ENCODE measurements at places on chromosomes 3 and 15. TPM values are rescaled to one million over a fixed set of nuclear protein-coding genes. Genes with fewer than 3 reads are reported as not detected.
A peak's percentile ranks its signal among the peaks of the same experiment; 100 is the strongest.

The CELSR3 gene
- 9.6 TPM for total RNA-seq

The LRRC49 gene
- 4.9 TPM for total RNA-seq

The TIMP4 gene
- total RNA-seq: 31.3 TPM

The LCTL gene
- 0.31 TPM for total RNA-seq

The ERC2 gene
- 1.6 TPM for total RNA-seq

The BMF gene
- total RNA-seq: 40.9 TPM

The IMPG2 gene
- 0.80 TPM for total RNA-seq

DNA sequence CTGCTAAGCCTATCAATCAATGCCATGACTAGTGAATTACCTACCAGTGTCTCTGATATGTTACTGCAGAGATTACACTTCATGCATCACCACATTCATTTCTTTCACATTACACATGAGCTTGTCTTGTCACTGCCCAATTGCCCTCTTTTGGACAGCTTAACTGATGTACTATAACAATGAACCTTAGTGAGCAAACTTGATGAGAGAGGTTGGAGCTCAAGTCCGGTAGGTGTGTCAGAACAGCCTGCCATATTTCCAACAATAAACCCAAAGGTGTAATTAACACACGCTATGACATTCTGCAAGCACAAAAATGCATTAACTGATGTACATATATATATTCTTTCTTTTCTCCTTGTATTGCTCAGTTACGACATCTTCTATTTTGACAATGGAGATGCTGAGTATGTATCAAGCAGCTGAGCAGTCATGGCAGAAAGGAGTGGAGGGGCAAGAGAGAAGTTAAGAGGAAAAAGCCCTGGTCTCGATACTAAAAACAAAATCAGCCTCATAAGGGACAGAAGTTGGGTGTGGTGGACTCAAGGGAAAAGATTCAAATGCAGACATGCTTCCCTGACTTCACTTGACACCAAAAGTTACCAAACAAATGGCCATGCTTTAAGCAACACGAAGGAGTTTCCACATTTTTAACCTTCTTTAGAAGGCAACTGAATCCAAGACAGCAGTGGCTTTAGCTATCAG is 538.2 kb downstream of the FOXP1 start:
- no peak overlapping the region for H3K4me3 ChIP-seq
- no peak for DNase-seq
- H3K27ac ChIP-seq: peak overlapping the region; percentile 73
- H3K27me3 ChIP-seq: no peaks in the 10 kb centered on the region

DNA sequence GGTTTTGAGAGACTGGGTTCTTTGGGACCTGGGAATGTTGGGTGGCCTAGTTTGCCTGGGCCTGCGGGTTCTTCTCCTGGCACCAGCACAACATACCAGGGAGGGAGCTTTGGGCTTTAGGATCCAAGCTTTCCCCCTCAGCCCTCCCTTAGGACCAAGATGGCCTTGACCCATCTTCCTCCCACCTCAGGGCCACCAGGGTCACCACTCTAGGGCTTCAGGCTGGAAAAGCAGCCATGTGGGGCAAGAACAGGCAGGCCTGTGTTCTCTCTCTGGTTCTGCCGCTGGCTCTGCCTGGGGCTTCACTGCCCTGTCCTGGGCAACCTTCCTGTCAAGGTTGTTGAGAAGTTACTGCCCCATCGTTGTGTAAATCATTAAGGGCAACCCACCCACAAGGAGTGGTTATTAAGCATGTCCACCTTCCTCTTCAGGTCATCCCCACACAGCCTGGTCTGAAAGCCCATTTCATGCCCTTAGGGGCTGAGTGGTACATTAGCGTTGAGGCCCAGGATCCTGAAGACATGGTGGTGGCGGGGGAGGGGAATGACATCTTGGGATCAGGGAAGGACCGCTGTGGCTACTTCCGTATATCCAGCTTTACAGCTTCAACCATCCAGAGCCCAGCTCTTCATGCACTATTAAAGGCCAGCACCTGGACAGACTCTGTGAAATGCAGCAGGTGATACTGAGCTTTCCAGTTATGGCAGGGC is 652 bp downstream of the DUOX1 start:
- no peak overlapping the region for H3K4me3 ChIP-seq
- H3K36me3 ChIP-seq: peaks cover 1% of the 10 kb centered on the region
- no peak for DNase-seq
- H3K27ac ChIP-seq: no peak overlapping the region
- peaks cover 66% of the 10 kb centered on the region for H3K27me3 ChIP-seq

- peaks cover 24% of the 10 kb centered on the region for H3K27me3 ChIP-seq
- H3K36me3 ChIP-seq: no peaks in the 10 kb centered on the region
- no peak overlapping the region for H3K27ac ChIP-seq
- no peak for DNase-seq
- H3K4me3 ChIP-seq: no peak overlapping the region
Measured at GRCh38 chr15:43950531-43950930, 123.7 kb downstream of the WDR76 start.

DNA sequence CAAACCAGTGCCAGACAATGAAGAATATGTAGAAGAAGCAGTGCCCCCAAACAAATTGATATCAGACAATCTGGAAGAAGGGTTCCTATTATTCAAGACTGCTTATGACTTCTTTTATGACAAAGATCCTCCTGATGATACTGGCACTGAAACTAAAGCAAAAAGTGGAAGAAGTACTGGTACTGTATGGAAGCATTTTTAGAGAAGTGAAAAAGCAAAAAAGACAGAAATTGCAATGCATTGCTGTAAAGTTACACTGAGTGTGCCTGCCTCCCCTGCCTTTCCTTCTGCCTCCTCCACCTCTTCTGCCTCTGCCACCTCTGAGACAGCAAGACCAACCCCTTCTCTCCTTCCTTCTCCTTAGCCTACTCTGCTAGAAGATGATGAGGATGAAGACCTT is 167.6 kb downstream of the PLCL2 start:
- no peak for DNase-seq
- H3K27me3 ChIP-seq: no peaks in the 10 kb centered on the region
- no peak overlapping the region for H3K27ac ChIP-seq
- no peak overlapping the region for H3K4me3 ChIP-seq

GRCh38 chr15:60090747-60091146 is 86.6 kb downstream of the FOXB1 start:
- H3K36me3 ChIP-seq: no peaks in the 10 kb centered on the region
- H3K27me3 ChIP-seq: peaks cover 36% of the 10 kb centered on the region
- H3K4me1 ChIP-seq: no peaks in the 10 kb centered on the region
- DNase-seq: no peak

- H3K4me1 ChIP-seq: peaks cover 49% of the 10 kb centered on the region
- no peak for DNase-seq
- H3K27me3 ChIP-seq: no peaks in the 10 kb centered on the region
- H3K4me3 ChIP-seq: no peak overlapping the region
Measured at GRCh38 chr15:88664151-88664778, 25.4 kb downstream of the ISG20 start.
